ENCODE measurements at places on chromosomes 2 and 18.
A peak's percentile ranks its signal among the peaks of the same experiment; 100 is the strongest.

GRCh38 chr18:498931-499775 lies 1.3 kb downstream of the COLEC12 start:
- no peak for DNase-seq

DNA sequence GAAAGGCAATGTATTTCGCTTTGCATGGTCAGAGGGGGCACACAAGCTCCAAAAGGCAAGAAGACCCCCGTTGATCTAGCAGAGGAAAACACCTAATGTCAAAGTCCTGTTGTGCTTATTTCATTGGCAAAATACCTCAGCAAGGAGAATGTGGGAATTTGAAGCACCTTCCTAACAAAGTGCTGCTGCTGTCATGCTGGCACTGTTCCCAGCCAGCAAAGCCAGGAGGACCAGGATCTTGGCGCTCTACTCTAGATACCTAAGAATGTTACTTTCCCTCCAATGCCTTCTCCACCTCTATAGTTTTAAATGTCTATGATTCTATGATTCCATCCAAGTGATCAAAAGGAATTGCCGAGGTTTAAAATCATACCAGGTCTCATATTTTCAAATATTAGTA lies 867.9 kb upstream of the POU3F3 start:
- DNase-seq = no peak

- no peak for DNase-seq
Observed at GRCh38 chr18:44679914-44680272, 795 bp upstream of the SETBP1 start.

- no peak for DNase-seq
Observed at GRCh38 chr2:62415019-62415431, 91.0 kb downstream of the TMEM17 start.

- no peak for DNase-seq
Observed at GRCh38 chr2:117785740-117786139, 28.8 kb upstream of the DDX18 start.

- no peak for DNase-seq
Observed at GRCh38 chr18:32896776-32897547, 124.1 kb upstream of the KLHL14 start.

- DNase-seq = no peak
Observed at GRCh38 chr2:8086796-8087479, 594.9 kb upstream of the ID2 start.

GRCh38 chr2:199488772-199489400 lies 31.1 kb upstream of the SATB2 start:
- no peak for DNase-seq

GRCh38 chr2:240277073-240277806 lies 136.8 kb upstream of the OTOS start:
- no peak for DNase-seq

DNA sequence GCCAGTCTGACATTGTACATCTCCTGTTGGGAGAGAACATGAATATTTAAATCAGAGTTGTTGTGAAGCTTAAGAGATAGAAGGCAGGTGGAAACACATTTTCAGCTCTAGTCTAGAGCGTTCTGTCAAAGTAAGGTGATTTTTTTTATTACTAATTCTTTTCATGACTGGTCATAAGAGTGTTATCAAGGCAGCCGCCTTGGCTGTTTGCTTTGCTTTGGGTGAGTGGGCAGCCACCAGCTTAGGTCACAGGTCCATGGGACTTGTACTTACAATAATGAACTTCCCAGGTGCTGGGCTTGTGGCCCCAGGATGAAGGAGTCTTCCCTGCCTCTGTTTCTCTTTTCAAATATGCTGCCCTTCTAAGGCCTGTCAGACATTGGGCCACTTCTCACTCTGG lies 256.3 kb downstream of the SRBD1 start:
- no peak for DNase-seq

- no peak for DNase-seq
Observed at GRCh38 chr2:226491112-226491511, 308.5 kb downstream of the IRS1 start.

- DNase-seq = no peak
Observed at GRCh38 chr2:241862093-241862492, 3.4 kb upstream of the PDCD1 start.

- DNase-seq = no peak
Observed at GRCh38 chr2:111048856-111049768, 71.6 kb upstream of the BCL2L11 start.

GRCh38 chr2:234625626-234626250 lies 128.9 kb upstream of the ARL4C start:
- DNase-seq = no peak

- DNase-seq = no peak
Observed at GRCh38 chr18:49127471-49128190, 176.9 kb upstream of the SMAD7 start.

- no peak for DNase-seq
Observed at GRCh38 chr2:199223791-199224190, 233.9 kb downstream of the SATB2 start.

DNA sequence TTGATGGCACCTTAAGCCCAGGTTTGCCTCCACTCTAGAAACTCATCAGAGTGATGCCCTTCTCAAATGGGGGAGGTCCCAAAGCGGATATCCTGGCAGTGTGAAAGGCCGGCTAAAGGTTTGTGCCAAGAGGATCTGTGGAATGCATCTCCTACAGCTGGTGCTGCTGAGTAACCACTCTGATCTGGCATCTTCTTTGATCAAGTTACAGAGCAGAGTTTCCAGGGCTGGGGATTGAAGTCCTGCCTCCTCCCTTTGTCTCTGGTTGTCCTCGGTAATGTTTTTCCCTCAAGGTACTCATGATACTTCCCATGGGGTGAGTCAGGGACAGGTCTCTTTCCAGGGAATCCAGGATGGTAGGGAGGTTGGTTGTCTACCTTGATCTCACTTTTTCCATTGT lies 24.6 kb downstream of the PRKRA start:
- no peak for DNase-seq

DNA sequence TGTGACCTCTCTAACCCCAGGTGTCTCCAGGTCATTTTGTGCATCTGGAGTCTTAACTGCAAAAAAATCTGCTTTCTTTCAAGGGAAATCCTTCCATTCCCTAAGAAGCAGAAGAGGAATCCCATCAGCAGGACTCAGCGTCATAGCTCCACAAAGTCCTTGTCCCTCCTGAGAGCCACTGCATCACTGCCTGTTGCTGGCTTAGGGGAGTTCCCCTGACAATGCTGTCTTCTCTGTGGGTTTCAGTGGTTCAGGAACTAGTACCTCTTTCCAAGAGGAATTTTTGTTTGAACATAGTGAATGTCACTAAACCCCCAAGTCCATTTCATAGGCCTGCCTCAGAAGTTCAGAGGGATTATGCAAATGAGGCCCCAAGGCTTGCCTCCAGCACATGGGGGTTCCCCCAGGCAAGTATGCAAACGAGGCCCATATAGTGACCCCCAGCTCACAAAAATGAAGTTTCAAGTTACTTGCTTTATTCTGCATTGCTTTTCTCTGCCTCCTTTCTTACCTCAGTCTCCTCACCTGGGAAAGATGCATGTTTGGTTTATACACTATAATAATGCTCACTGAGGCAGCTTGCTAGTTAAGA lies 513.9 kb upstream of the MEX3C start:
- DNase-seq = no peak

DNA sequence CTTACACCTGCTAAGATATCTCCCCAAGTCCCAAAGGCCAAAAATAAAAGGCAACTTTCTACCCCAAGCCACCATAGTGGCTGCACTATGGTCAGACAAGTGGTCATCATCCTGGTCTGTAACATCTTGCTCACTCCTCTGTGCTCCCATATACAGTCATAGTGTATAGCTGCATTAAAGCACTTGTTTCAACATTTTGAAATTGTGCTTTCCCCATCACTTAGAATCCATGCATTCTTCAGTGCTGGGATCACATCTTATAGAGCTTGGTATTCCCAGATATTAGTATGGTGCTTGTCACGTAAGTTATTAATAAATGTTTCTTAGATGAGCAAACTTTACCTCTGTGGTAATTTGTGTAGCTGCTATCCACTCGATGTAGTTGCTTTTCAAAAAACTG lies 40.4 kb upstream of the CDC42EP3 start:
- no peak for DNase-seq

DNA sequence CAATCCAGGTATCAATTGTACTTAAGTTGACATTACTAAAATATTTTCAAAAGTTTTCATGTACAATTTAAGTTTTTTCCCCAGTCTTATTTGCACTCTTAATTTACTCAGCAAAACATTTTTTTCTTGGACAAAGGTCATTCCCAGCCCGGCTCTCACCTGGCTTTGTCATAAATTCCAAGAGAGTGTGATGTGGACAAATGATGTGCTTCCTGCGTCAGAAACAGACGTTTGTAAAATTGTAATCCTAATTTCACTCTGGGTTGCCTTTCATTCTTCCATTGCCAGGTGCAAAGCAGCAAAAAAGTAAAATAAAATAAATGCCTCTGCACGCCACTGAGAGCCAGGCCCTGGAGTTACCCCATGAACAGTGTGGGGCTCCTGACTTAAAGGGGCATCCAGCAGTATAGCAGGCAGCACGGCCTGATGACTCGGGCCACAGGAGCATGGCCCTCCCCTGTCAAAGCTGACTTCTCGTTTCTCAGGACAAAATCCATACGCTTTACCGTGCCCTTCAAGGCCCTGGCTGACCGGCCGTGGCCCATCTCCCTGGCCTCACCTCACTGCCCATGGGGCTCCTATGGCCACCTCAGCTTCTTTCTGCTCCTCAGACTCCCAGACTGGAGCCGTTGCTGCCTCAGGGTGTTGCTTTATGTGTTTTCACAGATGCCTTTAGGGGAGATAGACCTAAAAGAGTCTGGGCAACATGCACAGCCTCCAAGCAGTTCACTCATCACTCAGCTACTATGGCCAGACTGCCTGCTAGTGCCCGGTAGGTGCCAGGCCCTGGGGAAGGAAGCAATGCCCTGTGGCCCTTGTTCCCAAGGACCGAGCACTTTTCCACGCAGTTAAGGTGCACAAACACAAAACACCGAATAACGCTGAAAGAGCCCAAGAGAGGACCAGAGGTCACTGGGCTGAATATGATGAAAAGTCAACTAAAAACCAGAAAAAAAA lies 7.6 kb upstream of the TMEM185B start:
- DNase-seq = no peak

GRCh38 chr18:63155169-63155852 lies 164.3 kb downstream of the BCL2 start:
- DNase-seq = peak; percentile 82

DNA sequence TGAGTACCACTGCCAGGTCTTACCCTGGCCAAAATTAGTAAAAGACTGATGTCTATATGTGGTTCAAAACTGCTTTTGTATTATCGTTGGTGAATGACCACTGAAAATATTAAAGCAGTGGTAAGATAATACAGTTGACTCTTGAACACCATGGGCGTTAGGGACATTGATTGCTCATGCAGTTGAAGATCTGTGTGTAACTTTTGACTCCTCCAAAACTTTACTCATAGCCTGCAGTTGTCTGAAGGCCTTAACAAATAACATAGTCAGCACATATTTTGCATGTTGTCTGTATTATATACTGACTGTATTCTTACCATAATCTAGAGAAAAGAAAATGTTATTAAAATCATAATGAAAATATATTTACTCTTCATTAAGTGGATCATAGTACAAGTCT lies 5.8 kb upstream of the ANKRD12 start:
- DNase-seq = no peak

DNA sequence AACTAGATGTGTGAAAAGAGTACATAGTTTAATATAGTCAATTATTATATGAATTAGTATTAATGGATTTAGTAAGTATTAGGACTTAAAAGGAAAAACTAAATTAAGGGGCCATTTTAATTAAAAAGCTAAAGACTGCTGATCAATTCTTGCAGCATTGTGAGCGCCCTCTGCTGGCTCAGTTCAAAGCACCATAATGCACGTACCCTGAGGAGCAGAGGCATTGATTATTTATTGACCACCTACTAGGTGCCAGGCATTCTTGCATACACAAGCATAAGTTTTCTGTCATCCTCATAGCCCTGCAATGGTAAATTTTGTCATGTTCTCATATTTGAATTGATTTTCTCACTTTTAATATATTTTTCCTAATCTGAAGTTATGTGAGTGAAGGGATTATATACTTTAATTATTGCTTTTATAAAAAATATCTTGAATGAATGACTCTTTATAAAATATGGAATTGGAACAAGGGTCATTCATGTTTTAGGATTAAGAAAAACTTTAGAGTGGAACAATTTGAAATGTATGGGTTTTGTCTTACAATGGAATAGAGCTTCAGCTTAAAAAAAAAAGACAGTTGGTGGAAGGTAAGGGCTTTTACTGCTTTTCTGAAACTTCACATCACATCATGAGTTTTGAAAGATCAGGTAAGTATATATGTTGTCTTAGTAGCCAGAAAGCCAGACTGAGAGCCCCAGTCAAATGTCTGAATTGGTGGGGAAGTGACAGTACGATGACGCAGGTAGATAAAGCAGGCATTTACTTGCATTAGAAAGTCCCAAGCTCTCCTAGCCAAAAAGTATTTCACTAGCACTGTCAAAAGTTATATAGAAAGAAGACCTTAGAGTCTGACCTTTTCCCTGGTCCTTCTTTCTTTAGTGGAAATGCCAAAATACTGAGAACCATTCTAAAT lies 9.7 kb downstream of the ITGA4 start:
- DNase-seq = peak; percentile 57

DNA sequence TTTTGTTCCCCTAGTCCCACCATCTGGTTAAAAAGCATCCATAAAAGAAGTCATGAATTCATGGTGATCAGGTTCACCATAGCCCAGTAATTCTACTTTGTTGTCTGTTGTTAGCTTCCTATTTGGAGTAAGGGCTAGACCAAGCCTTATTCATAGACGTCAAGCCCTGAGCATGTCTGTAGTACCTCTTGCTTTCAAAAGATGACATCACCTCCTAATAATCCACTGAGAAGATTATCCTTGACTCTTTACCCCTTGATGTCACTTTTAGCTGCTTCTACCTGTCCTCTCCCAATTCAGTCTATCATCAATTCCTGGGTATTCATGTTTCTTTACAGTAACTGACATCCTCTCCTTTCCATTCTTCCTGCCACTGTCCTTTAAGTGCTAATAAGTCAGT lies 90.1 kb downstream of the EML6 start:
- no peak for DNase-seq

DNA sequence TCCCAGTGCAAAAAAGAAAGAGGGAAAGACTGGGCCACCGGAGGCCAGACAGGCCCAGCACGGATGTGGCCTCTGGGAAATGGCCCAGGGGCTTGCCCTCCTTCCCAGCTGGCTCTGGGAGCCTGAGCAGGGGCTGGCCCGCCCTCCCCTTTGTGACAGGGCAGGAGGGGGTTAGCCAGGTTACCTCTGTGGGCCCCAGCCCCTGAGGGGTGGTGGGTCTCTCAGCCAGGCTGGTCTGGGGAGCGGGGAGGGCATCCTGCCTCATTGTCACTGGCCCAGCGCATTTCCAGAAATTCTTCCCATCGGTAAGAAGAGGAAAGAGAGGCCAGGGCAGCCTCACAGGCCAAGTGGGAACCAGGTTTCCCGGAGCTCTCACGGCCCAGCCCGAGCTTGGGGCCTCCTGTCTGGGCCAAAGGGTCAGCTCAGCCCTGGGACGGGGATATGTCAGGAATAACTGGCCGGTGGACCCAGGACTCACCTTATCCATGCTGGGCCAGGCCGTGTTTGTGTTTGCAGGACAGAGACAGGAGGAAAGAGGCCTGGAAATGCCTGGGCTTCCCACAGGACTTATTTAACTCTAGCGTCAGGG lies 182.2 kb downstream of the ZFP36L2 start:
- no peak for DNase-seq
